Substantia nigra (tissue), 51 donors: ENCODE measurements at places on chromosomes 2 and 18.

DNA sequence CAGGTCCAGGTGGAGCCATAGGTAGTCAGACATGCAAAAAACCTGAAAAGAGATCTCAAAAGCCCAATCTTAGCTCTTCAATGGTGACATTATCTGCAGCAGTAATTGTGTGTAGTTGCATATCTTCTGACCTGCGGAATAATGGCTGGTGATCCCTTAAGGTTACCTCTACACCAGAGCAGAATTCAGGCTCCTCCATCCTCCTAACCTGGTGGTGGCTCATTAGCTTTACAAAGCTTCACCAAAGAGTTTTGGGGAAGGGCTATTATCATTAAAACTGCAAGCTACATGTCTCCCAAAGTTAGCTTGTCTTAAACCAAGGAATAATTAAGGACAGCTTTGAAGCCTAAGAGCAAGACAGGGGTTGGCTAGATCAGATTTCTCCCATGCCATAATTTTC, 42.6 kb upstream of the CHST9 start:
- no peak for DNase-seq

DNA sequence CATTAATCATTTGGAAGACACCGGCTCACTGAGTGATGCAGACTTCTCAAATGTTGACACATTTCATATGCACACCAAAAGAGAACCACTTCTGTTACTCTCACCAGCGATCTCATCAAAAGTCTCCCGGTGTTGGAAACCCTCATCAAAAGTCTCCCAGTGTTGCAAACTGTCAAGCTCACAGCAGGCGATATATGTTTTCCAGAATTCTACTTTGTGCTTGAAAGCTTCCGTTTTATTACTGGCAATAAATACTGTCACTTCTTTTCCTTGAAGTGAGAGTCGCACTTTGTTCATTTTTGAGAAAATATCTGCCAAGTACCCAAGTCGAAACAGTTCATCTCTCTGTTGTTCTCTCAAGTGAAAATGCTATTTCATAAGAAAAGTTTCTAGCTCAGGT, 20.5 kb downstream of the MLPH start:
- DNase-seq: no peak

GRCh38 chr2:237486334-237486818, 675 bp upstream of the MLPH start:
- DNase-seq: no peak

DNA sequence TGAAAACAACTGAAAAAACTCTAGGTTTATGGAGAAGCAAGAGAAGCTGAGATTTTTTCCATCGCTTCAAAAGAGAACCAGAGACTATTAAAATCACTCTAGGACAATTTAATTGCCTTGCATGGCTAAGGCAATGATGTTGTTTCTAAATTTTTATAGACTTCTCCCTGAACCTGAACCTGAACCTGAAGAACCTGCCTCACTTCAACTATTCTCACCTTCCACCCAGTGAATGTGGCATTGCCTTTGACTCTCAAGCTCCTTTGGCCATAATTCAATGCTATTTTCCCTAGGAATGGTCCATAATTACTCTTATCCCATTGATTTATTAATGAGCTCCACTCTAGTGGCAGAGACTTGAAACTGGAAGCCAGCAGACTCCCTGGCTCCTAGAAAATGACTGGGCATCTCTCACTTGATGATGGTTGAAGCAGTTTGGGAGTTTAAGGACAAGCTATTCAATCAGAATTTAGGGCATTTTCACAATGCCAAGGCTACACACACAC, 303.8 kb upstream of the UBE2E3 start:
- DNase-seq: no peak

DNA sequence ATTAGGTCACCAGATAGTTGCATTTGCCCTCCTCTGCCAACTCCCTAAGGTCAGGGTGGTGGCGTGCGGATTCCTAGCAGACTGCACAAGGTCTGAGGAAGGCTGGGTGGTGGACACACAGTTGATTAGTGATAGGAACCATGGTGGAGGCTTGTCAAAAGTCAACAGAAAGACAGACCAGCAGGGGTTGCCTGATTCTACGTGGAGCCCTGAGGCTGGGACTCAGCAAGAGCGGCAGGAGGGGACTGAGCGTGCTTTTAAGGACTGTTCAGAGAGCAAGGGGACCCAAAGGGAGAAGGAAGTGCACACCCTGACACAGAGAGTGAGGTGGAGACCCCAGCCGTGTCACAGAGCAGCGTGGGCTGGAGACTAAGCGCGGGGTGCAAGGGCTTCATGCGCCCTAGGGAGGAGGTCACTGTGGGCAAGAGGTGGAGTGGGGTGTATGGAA, 513.2 kb downstream of the RNF144A start:
- DNase-seq: no peak

DNA sequence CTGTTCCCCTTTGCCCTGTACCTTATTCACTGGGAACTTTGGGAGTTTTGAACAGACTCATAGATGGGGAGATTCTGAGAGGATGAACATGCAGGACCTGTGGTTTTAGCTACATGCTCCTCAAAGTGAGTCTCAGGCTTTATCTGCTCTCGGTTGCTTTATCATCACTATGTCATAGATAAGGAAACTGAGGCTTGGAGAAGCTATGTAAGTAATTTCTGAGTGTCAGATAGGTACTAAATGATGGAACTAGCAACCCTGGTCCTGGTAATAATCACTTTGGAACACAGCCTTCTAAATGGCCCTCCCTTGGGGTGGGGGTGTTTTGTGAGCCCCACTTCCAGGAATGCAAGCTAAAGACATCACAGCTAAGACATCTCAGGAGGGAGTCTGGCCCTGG, 186.2 kb upstream of the MEX3C start:
- DNase-seq: no peak

GRCh38 chr2:143688248-143688647, 559.0 kb downstream of the ARHGAP15 start:
- DNase-seq: no peak

GRCh38 chr2:40242315-40242714, 209.6 kb downstream of the SLC8A1 start:
- DNase-seq: no peak

- no peak for DNase-seq
Observed at GRCh38 chr2:7419814-7420311, 502.7 kb downstream of the RNF144A start.

GRCh38 chr2:227238238-227239237, 74.1 kb downstream of the COL4A3 start:
- DNase-seq: peak; percentile 39

DNA sequence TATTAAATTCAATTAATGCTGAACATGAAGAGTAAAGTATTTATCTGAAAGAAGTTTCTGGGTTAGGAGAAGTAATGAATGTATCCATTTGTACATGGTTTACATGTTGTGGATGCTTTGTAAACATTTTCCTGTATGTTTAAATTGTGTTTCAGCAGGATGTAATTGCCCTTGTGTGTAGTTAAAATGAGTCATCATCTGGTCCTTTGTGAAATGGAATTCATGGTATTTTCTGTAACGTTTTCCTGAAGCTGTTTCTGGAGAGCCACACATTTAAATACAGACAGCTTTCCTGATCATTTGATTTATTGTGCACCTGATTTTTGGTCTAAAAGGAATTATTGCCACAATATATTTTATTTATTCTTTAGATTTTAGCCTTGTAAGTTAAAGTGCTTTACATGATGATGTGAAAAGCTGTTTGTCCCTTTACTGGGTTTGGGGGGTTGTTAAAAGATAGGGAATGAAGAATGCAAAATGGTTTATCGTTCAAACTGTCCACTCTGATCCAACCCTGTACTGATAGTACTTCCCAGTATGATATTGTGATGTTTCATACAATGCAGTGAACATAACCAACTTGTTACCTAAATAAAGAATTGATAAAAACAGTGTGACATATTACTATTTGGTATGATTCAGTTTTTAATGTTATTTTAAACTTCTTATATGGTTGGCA, 41.7 kb upstream of the SLC3A1 start:
- no peak for DNase-seq

DNA sequence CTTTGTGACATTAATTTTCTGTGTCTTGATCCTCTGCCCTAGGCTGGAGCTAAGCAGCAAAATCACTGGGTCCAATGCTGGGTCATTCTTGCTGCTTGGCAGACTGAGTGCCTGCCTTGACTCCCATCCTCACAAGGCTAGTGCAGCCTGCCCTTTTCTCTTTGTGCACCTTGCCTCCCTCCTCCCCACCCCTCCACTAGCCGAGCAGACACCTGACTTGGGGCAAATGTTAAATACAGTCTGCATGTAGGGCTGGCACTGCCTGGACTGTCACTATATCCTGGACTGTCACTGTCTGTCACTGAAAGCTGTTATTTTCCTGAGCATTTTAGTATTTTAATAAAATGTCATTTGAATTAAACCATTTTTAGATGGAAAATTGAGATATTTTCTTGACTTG, 33.4 kb downstream of the MAPRE2 start:
- DNase-seq: no peak

GRCh38 chr2:3423492-3424170, 44.1 kb downstream of the TRAPPC12 start:
- DNase-seq: no peak

GRCh38 chr2:202109737-202110184, 36.7 kb downstream of the KIAA2012 start:
- DNase-seq: no peak

DNA sequence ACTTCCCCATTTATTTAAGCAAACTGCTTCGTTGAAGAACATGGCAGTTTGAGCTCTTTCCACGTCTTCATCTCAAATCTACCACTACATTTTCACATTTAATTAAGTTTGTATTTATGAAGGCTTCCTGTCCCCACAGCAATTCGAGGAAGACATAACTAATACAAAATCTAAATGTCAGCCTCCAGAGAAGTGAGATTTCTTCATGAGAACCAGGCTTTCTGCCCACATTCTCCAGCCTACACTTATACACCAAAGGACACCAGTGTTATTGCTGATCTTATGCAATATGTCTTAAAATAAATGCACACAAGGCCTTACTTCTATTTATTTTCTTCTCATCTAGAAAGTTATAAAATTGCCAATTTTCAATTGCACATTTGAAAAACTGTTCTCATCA, 1209.3 kb upstream of the FAM98A start:
- no peak for DNase-seq

GRCh38 chr2:149579972-149580882, 7.3 kb downstream of the MMADHC start:
- DNase-seq: no peak

DNA sequence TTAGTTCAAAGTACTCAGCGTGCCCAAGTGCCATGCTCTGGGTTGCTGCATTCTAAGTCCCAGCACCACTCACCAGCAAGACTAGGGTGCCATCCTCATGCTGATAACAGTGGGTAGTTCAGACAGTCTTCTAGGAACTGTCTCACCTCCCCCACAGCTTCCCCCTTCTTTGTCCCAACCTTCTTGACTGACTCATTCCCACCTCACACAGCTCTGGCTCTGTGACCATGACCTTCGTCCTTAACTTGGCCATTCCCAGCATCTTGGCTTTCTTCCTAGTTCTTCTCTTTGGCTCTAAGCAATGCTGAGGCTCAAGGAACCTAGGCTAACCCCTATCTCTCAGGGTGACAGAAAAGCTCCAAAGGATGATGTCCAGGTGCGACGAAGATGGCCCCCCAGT, 20.0 kb upstream of the CXCR4 start:
- no peak for DNase-seq

DNA sequence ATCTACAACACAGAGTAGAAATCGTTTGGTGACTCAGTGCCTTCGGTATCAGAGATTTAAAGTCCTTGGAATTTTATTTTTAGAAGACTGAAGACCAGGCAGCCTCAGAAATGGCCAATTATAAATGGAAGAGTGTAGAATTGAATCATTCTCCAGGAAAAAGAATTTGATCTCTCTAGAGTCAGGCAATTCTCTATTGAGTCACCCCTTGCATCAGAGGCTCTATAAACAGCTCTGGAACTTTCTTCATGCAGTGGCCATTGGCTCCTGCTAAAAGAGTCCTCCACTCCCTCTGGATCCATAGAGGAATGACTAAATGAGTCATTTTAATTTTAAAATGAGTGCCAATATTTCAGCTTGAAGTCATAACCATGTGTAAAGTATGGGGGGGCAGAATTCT, 816.2 kb downstream of the TDRD15 start:
- DNase-seq: no peak
